ENCODE measurements at places on chromosomes 2 and 18. TPM values are rescaled to one million over a fixed set of nuclear protein-coding genes. Genes with fewer than 3 reads are reported as not detected.

- DNase-seq = peak; percentile 23
These were observed 103.0 kb downstream of the DNER start for GRCh38 chr2:229611360-229611759.

Gene CXCR1
- not detected for total RNA-seq

GRCh38 chr2:232085164-232085563 is 123.7 kb downstream of the DIS3L2 start:
- no peak for DNase-seq

- DNase-seq = no peak
These were observed 14.4 kb downstream of the CFAP65 start for GRCh38 chr2:219026946-219027345.

GRCh38 chr2:88230911-88231310 is 60.8 kb downstream of the THNSL2 start:
- no peak for DNase-seq

Gene DCDC2C
- not detected for total RNA-seq
